KBM-7 (cell line): ENCODE measurements at places on chromosomes 2 and 18.
A peak's percentile ranks its signal among the peaks of the same experiment; 100 is the strongest.

- no peak for DNase-seq
These were observed 32.7 kb upstream of the HPCAL1 start for GRCh38 chr2:10269711-10270610.

DNA sequence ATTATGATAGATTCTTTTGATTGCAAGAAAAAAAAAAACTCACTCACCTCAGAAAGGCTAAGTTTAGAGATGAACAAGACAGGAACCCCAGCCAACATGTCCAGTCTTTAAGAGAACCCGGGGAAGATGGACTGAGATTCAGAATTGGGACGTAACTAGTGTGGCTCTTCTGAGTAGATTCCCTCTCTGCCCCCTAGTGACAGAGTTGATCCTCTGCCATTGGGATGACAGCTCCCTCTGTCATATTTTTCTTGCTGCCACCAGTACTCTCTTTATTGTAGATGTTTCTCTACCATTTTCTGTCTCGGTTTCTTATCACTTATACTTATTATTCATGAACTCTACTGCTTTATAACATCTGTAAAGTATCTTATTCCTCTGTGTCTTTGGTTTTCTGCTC is 77.7 kb downstream of the GULP1 start:
- DNase-seq = peak; percentile 55

DNA sequence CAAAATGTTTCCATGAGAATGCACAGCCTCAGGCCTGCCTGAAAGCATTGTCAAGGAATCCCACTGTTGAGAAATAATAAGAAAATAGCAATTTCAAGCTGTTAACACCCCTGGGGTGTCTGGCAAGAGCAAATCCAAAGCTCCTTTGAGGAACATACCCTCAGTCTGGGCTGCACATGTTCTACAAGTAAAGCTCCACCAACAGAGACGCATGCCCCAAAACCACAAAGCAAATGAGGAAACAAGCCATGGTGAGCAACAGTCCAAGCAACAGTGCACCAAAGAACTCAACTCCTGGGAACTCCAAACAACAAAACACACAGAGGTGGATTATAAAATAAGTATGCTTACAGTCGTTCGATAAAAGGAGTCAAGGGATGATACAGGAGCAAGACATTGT is 40.3 kb downstream of the CYP27C1 start:
- DNase-seq = peak; percentile 80

DNA sequence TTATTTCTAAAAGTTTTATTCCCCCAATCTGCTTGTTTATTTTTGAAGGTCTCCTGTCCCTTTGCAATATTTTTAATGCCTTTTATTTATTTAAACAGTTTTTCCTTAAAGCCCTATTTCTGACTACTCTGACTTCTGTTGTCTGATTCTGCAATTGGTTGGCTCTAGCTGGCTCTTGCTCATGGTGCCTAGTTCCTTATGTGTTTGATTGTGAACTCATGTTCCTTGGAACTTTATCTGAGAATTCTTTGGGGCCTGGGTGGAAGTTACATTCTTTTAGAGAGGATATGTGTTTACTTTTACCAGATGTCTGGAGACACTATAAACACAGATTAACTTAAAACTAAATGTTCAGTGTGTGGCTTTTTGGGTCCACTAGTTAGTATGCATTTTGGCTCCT is 175.9 kb downstream of the DYSF start:
- DNase-seq = no peak

- no peak for DNase-seq
These were observed 62.8 kb downstream of the NBEAL1 start for GRCh38 chr2:203077451-203077850.

DNA sequence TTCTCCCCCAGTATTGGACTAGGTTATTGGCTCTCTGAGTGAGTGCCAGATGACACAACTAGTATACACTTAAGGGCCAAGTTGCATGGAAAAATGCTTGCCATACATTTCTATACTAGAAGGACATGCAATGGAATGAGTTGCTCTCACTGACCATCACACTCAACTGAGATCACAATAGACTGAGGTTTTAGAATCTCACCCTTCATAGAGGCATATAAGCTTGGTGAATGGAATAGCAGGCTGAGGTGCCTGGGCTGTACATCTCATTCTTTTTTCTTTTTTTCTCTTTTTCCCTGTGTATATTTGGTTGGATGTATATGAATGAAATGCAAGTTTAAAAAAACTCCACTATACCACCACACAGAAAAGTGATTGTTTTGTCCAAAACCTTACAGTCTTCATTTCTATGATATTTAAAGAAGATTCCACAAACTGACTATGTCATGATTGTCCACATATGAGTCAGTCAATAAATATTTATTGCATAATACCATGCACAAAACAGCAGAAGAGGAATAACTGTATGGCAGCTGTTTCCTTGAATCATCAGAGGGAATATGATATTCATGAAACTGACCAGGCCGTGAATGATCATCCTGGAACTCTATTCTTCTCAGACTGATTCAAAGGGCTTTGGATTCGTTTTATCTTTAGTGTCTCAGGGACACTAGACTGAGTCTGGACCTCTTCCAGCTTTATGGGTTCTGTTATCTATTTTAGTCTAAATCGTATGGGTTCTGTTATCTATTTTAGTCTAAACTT is 122.6 kb upstream of the STK17B start:
- no peak for DNase-seq

DNA sequence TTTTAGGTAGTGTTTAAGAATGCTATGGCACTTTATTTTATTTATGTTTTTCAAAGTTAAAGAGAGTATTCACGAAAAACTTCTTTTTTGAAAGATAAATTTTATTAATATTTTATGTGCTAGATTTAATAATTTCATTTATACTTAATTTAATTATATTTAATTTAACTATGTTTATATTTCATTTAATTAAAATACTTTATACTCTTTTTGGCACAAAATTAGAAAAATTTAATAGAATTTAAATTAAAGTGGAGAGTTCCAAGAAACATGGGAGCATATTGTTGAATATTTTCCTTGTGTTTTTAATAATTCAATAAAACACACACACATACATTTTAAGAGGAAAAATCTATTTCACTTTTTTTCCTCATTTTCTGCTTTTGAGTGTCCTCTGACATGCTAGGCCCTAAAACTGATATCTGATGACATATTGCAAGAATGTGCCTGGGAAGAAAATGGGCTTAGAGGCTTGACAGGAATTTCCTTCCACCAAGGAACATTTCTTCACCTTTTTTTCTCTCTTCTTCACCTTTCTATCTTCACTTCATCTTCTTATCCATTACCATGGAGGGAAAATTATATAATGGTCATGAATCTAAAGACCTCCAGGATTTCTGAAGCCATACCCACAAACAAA is 15.4 kb downstream of the ARHGAP28 start:
- no peak for DNase-seq

- DNase-seq = no peak
These were observed 3.8 kb upstream of the ROCK2 start for GRCh38 chr2:11348209-11348749.

GRCh38 chr18:44149706-44150105 is 531.0 kb upstream of the SETBP1 start:
- DNase-seq = no peak

- no peak for DNase-seq
These were observed 423.7 kb upstream of the ACVR2A start for GRCh38 chr2:147420947-147421675.

DNA sequence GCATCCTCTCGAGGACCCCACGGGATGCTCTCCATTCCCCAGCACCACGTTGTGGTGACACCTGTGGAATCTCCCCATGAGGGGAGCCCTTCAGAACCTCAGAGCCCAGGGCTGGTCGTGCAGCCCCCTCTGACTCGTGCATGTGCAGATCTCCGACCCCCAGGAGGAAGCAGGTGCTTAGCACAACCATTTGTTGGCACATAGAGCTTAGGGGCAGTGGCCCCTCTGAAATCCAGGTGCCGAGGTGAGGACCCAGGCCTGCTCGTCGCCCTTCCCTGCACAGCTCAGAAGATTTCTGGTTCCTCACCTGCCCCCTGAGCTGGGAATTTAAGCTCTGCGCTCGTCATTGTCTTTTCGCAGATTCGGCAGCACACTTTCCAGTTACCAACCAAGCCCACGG is 1.3 kb upstream of the OTOS start:
- no peak for DNase-seq

DNA sequence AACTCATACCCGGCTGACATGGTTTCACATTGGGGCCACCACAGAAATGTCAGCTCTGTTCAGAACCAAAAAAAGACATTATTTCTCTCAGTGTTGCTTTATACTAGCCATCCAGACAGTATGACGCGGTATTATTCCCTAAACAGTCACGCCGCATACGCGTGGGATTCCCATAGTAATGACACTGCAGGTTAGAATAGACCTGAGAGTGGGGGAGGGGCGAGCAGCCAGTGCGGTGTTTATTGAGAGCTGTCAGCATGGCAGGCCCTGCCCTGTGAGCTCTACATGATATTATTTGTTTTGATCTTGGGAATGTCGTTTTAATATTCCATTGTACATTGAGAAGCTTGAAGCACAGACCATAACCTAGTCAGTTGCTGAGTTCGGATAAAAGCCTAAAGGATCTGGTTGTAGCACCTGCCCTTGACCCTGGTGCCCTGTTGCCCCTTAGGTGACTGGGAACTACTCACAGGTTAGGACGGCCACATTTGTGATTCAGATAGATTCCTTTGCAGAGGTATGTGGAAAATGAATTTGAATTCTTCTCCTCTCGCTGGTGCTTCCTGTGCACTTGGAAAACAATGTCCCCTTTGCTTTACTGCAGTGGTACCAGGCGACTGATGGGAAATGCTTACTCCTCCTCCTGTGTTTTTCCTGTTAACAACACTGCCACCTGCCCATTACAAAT is 150.1 kb downstream of the ARHGAP28 start:
- no peak for DNase-seq

GRCh38 chr18:49819823-49820671 is 6.7 kb upstream of the ACAA2 start:
- peak; percentile 53 for DNase-seq

DNA sequence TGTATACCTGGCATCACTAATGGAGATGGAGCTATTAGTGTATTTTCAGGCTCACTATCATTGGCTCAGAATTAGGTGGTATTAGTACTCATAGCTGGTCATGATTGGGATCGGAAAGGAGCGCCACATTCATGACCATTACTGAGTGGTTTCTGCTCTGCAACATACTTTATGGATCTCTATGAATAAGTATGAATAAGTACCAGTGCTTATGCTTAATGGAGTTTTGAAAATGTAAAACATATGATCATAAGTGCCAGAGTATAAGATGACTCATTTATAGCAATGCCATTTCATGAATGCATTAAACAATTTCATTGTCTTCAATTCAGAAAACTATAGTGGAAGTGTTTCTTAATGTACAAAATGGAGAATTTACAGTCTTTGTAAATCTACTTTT is 156.7 kb downstream of the GALNT3 start:
- no peak for DNase-seq

- no peak for DNase-seq
These were observed 48.9 kb downstream of the PTPN4 start for GRCh38 chr2:119808516-119809147.

DNA sequence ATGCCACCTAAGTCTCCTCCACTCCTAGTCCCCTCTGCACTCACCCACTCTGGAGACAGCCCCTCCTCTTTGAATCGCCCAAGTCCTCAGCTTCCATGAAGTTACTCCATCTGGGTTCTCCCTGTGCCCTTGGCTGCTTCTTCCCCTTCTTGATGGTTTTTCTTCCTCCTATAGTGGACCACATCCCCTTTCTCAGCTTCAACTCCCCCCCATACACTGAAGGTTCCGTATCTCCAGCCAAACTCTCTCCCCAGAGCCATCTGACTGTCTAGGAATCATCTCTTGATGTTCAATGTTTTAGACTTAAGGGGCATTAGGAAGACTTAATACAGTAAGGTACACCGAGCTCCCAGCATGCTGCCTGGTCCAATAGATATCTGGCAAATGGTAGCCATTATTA is 39.6 kb downstream of the EMX1 start:
- DNase-seq = no peak

- DNase-seq = no peak
These were observed 214.7 kb downstream of the KCNH7 start for GRCh38 chr2:162623888-162624287.

- no peak for DNase-seq
These were observed 720.2 kb downstream of the SLC4A3 start for GRCh38 chr2:220347626-220348025.

GRCh38 chr2:69692424-69692823 is 48.9 kb upstream of the AAK1 start:
- DNase-seq = no peak

DNA sequence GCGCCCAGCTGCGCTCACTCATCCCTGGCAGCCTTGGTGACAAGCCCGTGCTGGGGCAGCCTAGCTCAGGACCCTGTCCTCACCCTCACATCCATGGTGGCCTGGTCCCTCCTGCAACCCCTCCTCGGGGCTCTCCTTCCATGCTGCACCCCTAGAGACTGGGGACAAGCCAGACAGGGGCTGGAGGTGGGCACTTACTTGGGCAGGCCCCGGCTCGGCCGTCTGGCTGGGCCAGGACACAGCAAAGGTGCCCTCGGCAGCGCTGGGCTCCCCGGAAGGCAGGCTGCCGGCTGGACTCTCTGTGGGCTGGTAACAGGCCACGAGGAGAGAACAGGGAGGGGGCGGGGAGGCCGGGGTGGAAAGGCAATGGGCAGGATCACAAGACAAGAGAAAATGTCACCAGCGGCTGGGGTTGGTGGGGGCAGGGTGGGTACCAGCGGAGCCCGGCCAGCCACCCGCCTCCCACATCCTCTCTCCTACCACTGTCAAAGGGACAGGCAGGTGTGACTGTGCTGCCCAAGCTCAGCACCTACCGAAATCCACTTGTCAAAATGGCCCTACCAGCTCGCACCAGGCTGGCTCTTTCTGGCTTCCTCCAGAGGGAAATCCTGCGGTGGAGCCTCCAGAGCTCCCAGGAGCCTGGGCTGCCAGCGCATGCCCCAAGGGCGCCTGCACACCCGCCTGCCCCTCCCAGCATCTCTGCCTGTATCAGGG is 54.7 kb downstream of the BIN1 start:
- DNase-seq = no peak

DNA sequence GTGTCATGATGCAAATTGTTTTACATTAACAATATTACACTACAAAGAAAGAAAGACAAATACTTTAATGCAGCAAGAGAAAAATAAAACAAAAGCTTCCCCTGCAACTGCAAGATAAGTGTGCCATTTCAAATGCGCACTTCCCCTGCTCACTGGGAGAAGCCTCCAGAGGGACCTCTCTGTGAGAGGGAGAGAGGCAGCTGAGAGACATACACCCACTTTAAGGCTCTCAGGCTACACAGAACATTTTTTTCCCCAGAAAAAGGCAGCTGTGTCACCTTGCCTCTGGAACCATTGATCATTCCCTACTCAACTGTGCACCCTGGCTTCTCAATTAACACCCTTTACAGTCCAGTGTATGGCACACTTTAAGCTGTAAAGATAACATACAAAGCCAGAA is 75.2 kb downstream of the DPP4 start:
- no peak for DNase-seq

GRCh38 chr2:17270894-17271293 is 247.3 kb downstream of the RAD51AP2 start:
- DNase-seq = no peak

- DNase-seq = no peak
These were observed 83.3 kb downstream of the ZCCHC2 start for GRCh38 chr18:62606106-62606505.
